ENCODE measurements at places on chromosomes 6 and 20.

GRCh38 chr6:83633609-83634008 is 75.3 kb downstream of the SNAP91 start:
- DNase-seq, result no peak

DNA sequence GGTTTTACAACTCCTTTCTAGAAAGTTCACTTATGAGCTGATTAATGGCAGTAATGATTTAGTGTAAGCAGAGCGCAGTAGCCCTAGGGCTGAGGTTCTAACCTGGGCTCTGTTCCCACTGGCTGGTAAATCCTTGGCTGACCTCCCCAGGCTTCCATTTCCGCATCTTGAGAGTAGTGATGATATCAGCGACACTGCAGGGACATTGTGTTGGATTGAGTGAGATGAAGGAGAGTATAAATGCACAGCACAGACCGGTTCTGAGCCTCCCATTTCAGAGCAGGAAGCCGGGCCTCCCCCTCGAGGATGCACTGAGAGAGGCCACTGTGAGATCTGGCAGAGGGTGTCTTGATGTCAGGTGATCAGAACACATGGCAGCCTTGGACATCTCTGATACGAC is 477.2 kb upstream of the SULF2 start:
- DNase-seq, result no peak

DNA sequence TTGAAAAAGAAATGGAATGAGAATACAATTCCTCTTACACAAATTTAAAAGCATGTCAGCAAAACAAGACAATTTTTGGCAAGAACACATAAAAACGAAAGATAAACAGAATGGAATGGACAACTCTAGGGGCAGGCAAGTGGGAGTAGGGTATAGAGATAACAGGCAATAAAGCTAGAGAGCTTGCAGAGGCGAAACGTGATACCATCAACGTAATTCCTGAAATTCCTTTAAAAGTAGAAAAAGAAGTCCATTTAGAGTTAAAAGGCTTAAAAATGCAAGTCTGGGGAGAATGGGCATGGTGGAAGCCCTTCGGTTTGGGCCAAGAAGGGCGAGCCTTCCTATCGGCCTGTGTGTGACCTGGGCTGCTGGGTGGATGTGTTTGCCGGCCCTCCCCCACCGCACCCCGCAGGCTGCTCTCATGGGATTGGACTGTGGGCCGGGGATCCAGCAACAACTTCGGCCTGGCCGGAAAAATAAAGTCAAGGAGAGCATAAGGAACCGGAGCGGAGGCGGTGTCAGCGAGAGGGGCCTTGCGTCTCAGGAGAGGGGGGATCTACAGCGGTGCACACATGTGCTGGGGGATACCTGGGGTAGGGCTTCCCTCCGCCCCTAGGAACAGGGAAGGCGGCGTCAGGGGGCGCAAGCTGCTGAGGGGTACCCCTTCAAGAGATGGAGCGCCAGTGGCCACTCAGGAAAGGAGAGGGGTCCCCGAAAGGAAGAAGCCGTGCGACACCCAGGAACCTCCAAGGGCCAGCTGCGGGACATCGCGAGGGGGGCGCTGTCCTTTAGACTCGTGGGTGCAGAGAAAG is 4.1 kb downstream of the TMEM239 start:
- no peak for DNase-seq

DNA sequence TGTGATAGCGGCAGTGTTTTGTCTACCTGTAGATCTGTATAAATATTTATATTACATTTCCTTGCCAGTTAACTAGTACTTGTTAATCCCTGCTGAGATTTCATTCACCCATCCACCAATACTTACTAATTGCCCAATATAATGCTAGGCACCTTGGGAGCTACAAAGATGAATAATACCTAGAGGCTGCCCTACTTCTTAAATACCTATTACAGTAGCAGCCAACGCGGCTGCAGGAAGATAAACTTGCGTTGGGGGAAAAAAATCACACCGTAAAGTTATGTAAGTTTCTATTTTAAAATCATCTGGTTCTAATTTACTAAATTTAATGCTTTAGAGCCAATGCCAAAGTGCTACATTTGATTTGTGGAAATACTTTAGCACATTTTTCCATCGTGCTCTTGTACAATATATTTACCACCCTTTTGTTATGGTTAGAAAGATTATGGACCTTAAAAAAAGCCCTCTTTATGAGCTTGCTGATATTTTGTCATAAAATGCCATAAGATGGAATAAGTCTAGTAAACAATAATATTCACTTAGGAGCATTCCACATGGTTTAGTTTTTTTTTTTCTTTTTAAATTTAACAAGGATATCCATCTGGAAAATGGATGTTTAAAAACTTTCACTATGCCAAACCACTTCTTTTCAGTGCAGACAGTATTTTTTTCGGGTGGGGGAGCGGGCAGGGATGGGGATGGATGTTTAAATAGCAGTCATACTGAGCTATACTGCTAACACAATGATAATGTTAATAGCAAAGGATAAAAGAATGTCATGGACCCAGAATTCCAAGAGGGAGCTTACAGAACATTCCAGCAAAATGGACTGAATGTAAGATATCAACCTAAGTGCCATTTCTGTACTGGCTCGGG is 13.2 kb upstream of the NEDD9 start:
- no peak for DNase-seq

- no peak for DNase-seq
These were observed 151.6 kb downstream of the PRKN start for GRCh38 chr6:162576016-162576415.

DNA sequence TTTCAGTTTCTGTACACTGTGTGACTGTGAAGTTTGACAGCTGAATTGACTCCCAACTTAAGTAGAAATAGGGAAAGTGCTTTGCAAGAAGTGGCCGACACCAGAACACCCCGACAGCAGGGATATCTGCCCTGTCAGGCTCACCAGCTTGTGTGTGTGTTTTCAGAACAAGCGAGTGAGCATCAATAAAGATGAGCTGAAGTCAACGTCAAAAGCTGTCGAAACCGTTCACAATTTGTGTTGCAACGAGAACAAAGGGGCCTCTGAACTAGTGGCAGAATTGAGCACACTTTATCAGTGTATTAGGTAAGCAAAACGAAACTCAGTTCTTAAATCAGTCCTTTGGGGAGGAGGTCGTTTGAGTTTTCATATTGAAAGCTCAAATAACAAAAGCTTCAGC is 10.7 kb downstream of the NELFCD start:
- no peak for DNase-seq

- DNase-seq, result no peak
These were observed 21.7 kb downstream of the CST9L start for GRCh38 chr20:23546435-23547144.

DNA sequence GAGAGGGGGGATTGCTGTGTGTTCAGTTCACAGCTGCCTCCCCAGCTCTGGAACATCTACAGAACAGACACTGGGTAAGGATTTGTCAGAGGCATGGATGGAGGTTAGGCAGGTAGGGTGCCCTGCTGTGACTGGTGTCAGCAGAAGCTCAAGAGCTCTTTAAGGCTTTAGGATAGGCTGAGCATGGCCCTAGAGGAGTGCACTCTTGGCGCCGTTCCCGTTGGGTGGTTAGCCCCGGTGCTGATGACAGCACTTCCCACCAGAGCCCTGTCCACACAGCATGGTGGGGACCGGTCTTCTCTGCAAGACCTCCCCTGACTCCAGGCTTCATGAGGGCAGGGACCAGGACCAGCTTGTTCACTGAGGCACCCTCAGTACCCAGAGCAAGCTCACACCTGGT is 262.0 kb downstream of the BMP7 start:
- no peak for DNase-seq

DNA sequence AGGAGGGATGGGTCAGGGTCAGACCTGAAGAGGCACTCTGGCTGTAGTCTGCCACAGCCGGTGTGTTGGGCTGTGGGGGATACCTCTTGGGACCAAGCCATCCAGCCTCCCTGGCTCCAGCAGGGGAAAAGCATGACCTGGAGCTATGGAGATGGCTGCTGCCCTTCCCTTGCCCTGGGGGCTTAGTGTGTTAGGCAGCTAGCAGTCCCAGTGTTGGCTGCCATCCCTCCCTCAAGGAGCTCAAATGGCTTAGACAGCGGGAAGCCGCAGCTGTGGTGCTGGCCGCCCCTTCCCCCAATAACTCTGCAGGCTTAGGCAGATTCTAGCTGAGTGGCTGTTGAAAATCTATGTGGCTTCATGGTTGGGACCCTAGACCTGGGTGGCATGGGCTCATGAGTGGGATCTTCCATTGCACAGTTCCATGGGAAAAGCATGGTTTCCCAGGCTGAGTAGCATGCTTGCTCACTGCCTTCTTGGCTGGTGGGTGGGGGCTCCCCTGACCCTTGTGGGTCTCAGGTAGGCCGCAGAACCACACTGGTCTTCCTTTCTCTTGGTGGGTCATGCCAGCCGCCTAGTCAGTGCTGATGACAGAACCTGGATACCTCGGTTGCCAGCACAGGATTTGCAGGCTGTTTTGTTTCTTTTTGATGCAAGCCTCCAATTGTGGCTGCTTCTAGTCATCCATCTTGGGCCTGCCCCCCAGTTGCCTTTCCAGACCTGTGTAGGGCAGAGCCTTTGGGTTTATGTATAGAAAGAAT is 69.0 kb upstream of the AHI1 start:
- DNase-seq, result no peak

- DNase-seq, result no peak
These were observed 97.1 kb upstream of the EPHA7 start for GRCh38 chr6:93516441-93516840.

GRCh38 chr20:625360-625932 is 15.3 kb upstream of the TCF15 start:
- DNase-seq, result no peak

GRCh38 chr20:61802721-61803311 is 262.9 kb downstream of the TAF4 start:
- DNase-seq, result no peak

- DNase-seq, result no peak
These were observed 114.7 kb upstream of the ZNF217 start for GRCh38 chr20:53708129-53708968.

DNA sequence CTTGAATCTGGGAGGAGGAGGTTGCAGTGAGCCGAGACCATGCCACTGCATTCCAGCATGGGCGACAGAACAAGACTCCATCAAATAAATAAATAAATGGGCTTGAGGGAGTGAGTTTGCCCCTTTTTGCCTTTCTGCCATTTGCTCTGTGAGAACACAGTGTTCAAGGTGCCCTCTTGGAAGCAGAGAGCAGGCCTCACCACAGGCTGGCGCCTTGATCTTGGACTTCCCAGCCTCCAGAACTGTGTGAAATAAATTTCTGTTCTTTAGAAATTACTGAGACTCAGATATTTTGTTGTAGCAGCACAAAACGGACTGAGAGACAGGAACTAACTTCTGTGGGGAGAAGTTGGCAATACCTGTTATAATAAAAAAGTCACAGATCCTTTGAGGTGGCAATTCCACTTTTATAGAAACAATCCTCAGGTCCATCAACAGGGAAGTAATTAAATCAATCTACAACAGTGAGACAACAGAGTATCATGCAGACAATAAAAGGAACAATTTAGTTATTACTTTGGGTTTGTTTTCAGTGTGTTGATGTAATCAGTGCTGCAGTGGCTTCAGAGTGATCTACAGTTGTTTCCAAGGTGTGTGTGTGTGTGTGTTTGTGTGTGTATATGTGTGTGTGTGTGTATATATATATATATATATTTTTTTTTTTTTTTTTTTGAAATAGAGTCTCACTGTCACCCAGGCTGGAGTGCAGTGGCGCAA is 24.5 kb downstream of the PKIG start:
- no peak for DNase-seq

GRCh38 chr6:16894301-16894700 is 133.0 kb upstream of the ATXN1 start:
- no peak for DNase-seq

DNA sequence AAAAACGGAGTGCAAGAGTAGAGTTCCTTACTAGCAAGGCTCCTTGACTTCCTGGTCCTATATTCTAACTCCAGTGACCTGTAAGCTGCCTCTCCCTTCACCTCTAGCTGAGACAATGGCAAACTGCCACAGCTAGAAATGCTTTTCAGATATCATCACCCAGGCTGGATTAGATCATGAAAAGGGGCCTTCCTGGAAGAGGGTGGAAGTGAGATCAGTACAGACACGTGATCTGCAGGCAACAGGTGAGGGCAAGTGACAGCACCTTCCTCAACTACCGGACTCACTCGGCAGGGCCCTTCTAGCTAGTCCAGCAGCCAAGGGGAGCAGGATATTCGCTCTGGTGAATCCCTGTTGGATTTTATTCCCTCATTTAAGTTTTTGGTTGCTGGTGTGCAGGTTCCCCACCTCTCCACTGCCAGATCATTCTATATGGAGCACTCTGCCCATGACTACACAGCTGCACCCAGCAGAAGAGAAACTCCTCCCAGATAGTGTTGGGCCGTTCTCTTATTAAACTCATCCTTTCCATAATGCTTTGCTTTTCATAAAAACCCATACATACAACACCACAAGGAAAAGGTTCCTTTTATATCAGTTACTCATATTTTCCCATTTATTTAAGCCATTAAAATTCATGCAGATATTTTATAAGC is 26.4 kb upstream of the FAM83C start:
- no peak for DNase-seq

- DNase-seq, result no peak
These were observed 60.3 kb downstream of the SAMD3 start for GRCh38 chr6:130162421-130162820.

GRCh38 chr6:17281100-17281496 is at the start of gene RBM24:
TSS of gene RBM24 (plus strand) at chr6:17281361. CDS start at chr6:17281582, 221 bp downstream.
- no peak for DNase-seq

DNA sequence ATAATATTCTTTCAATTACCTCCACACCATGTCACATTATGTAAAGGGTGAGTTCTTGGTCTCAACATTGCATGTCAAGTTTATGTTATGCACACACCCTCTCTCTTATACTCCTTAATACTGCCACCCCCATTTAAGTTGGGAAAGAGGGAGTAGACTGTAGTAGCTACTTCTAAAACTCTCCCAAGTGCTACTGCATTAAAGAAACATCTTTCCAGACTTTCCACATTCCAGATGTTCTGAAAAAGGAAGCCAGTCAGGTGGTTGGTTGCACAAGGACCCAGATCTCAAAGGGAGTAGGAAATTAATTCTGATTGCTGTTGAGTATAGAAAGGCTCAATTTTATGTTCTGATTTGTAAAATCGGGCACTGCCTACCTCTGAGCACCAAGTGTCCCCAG is 419.5 kb downstream of the CD83 start:
- DNase-seq, result no peak

GRCh38 chr6:29953001-29953441 is 10.7 kb downstream of the HLA-A start:
- DNase-seq, result no peak

- DNase-seq, result no peak
These were observed 267.4 kb upstream of the EXOC2 start for GRCh38 chr6:960356-960755.

DNA sequence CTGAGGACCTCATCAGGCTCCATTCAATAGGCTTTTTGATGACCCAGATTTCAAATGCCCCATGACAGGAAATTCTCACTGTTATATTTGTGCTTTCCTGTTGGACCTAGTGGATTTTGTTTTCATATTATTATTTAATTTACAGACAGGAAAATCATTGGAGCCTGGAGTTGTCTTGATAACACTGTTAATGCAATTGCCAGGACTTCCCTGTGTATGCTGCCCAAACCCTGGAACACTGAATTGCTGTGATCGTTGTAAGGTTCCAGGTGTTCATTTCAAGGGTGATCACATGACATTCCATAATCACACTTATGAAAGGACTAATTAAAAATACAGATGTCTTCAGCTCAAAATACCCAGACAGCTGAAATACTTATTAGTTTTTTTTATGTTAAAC is 783.2 kb downstream of the DHX35 start:
- no peak for DNase-seq
